ENCODE measurements at places on chromosomes 1 and 21. TPM values are rescaled to one million over a fixed set of nuclear protein-coding genes. Genes with fewer than 3 reads are reported as not detected.
A peak's percentile ranks its signal among the peaks of the same experiment; 100 is the strongest.

Gene OR2T8
- not detected for total RNA-seq

Gene SLAMF7
- total RNA-seq, result 2.7 TPM

Gene PTAFR
- 6.5 TPM for total RNA-seq

Gene HCRTR1
- not detected for total RNA-seq

Gene LY9
- total RNA-seq, result 0.71 TPM

GRCh38 chr1:177065430-177065829, 99.1 kb downstream of the ASTN1 start:
- H3K36me3 ChIP-seq, result no peaks in the 10 kb centered on the region
- no peaks in the 10 kb centered on the region for H3K27me3 ChIP-seq
- no peak for DNase-seq
- H3K4me3 ChIP-seq, result no peak overlapping the region
- H3K4me1 ChIP-seq, result no peaks in the 10 kb centered on the region

DNA sequence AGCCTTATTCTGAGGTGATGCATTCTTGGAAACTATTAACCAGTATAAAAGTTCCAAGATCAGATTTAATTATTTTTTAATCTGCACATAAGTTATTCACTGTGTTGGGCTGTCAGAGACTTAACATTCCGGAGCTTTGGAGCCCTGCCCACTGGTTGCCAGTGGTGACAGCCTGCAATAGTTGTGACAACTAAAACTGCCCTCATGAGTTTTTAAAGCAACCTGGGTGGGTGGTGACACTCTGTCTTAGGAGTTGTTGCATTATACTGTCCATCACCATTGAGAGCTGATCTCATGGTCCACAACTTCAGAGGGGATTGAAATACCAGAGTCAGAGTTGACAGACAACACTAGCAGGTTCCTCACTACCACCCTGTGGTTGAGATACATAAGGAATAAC, 653.9 kb upstream of the USP24 start:
- no peak overlapping the region for H3K4me3 ChIP-seq
- DNase-seq, result peak; percentile 36
- H3K27me3 ChIP-seq, result no peaks in the 10 kb centered on the region
- peaks cover 7% of the 10 kb centered on the region for H3K4me1 ChIP-seq

DNA sequence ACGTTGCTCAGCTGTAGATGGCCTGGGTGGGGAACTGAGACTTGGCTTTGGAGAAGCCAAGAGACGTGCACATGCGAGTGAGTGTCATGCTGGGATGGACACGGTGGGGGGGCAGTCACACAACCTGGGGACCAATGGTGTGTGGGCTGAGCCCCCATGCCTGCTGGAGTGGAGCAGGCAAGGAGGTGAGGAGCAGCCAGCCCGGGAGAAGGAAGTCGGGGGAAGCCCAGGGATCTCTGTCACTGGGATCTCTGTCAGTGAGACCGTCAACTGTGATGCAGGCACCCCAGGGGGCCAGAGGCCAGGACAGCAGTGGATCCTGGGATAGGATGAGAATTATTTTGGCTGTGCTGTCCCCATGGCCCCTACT, 11.0 kb upstream of the ZNF669 start:
- no peak for DNase-seq
- H3K4me1 ChIP-seq, result peaks cover 15% of the 10 kb centered on the region
- no peaks in the 10 kb centered on the region for H3K36me3 ChIP-seq
- H3K4me3 ChIP-seq, result no peak overlapping the region
- no peaks in the 10 kb centered on the region for H3K27me3 ChIP-seq

- DNase-seq, result no peak
- no peak overlapping the region for H3K4me3 ChIP-seq
These were observed 786.6 kb downstream of the ADGRL2 start for GRCh38 chr1:82587371-82587770.

GRCh38 chr1:241531195-241532161, 700 bp upstream of the KMO start:
- DNase-seq, result no peak
- H3K4me3 ChIP-seq, result peak overlapping the region; percentile 59
- H3K27me3 ChIP-seq, result no peaks in the 10 kb centered on the region
- H3K4me1 ChIP-seq, result no peaks in the 10 kb centered on the region

- no peak for DNase-seq
- H3K36me3 ChIP-seq, result no peaks in the 10 kb centered on the region
- no peaks in the 10 kb centered on the region for H3K27me3 ChIP-seq
- H3K4me1 ChIP-seq, result no peaks in the 10 kb centered on the region
These were observed 102.1 kb upstream of the NBPF4 start for GRCh38 chr1:108345776-108346531.

GRCh38 chr1:202164271-202165037, 4.1 kb upstream of the PTPN7 start:
- no peak overlapping the region for H3K4me3 ChIP-seq
- no peaks in the 10 kb centered on the region for H3K4me1 ChIP-seq
- no peaks in the 10 kb centered on the region for H3K27me3 ChIP-seq

GRCh38 chr1:193115629-193116227, 6.1 kb upstream of the CDC73 start:
- no peak for DNase-seq
- peak overlapping the region; percentile 4 for H3K27ac ChIP-seq
- no peaks in the 10 kb centered on the region for H3K27me3 ChIP-seq
- H3K36me3 ChIP-seq, result no peaks in the 10 kb centered on the region
- no peaks in the 10 kb centered on the region for H3K4me1 ChIP-seq
- no peak overlapping the region for H3K4me3 ChIP-seq

Data from thoracic aorta (tissue), 2 donors.